ENCODE measurements at places on chromosomes 5 and 9.

- no peak for DNase-seq
These were observed 452.1 kb downstream of the EFNA5 start for GRCh38 chr5:107218457-107219193.

DNA sequence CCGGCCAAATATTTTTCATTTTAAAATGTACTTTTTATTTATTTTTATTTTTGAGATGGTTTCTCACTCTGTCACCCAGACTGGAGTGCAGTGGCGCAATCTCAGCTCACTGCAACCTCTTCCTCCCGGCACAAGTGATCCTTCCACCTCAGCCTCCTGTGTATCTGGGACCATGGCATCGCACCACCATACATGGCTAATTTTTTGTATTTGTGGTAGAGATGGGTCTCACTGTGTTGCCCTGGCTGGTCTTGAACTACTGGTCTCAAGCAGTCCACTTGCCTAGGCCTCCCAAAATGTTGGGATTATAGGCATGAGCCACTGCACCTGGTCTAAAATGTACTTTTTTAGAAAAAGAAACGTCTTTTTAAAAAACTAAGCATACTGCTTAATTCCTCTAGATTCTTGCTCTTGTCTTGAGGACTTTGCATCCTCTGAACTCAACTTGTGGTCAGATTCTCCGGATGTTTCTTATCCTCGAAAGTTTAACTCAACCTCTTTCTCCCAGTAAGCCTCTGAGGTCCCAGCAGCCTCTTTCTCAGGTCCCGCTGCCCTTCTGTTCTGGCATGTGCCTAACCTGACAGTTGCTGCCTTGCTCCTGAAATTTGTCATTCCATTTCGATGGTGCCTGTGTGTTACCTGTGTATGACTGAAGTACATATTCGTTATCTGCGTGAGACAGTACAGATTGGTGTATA, 63.0 kb downstream of the TRIO start:
- no peak for DNase-seq

GRCh38 chr5:152306386-152306785, 98.7 kb downstream of the NMUR2 start:
- no peak for DNase-seq

- DNase-seq, result no peak
These were observed 6.2 kb upstream of the GSN start for GRCh38 chr9:121261755-121262154.

GRCh38 chr5:171509467-171509866, 90.0 kb downstream of the FGF18 start:
- no peak for DNase-seq

- DNase-seq, result no peak
These were observed 397.3 kb upstream of the KLF4 start for GRCh38 chr9:107886826-107887225.

- DNase-seq, result no peak
These were observed 8.6 kb upstream of the RAPGEF1 start for GRCh38 chr9:131748411-131748955.

- DNase-seq, result no peak
These were observed 202.5 kb downstream of the GDNF start for GRCh38 chr5:37637165-37637845.

DNA sequence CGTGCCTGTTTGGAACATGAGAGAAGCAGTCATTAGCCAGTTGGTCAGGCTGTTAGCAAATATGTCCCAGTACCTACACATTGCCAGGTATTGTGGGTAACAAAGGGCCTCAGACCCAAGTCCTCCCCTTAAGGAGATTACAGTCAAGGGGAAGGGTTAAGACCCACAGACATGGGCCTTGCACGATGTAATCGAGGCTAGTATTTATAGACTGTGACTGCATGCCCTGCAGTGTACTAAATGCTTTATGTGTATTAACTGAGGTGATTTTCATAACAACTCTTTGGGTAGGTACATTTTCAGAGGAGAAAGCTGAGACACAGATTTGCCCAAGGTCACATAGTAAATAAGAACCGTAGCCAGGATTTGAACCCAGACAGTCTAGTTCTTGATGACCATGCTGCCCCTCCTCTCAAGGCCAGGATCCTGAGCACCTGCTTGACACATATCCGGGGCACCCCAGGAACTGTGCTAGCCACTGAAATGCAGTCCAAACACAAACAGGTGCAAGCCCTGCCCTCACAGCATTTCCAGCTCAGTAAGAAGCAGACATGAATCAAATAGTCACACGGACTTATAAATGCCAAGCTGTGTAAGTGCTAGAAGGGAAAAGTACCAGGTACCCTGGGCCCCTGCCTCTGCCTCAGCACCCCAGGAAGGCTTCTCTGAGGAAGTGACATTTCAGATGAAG, 32.0 kb upstream of the GRPEL2 start:
- no peak for DNase-seq

DNA sequence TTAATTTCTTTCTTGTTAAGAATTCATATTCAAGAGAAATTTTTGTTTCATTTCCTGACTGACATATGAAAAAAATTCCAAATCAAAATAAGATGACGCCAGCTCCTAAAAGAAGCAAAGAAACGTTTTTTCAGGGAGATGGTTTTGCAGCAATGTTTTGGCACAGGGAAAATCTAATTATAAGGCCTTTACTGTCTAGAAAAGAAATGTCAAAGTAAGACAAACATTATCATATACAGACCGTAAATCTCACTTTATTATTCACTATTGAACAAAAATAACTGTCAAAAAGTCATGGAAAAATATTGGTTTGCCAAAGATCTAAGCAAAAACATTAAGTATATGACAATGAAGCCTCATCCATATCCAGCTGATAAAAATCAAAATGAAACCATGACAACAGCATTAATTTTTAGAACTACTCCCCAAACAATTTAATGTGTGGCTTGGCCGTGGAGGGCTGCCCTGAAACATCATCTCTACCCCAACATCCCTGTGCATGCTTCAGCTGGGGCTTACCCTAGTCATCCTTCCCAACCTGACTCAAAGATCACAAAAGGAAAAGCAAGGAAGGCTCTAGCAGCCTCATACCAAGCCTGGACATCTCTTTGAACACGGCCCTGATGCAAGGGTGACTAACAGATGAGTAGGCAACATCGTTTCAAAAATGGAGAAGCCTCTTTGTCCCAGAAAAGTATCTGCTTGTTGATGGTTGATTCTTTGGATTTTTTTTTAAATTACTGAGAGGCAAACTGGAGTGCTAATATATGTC, 95.6 kb downstream of the ARSB start:
- DNase-seq, result no peak

Measured in stimulated activated CD4-positive, alpha-beta T cell treated with anti-CD3 and anti-CD28 coated beads, Interleukin-1b, Interleukin-23, amount 100 ng/mL, for 1 hour (primary cell).